Naive thymus-derived CD4-positive, alpha-beta T cell (primary cell): ENCODE measurements at places on chromosomes 1 and 21. TPM values are rescaled to one million over a fixed set of nuclear protein-coding genes. Genes with fewer than 3 reads are reported as not detected.

The AJAP1 gene
- 0.61 TPM for total RNA-seq

DNA sequence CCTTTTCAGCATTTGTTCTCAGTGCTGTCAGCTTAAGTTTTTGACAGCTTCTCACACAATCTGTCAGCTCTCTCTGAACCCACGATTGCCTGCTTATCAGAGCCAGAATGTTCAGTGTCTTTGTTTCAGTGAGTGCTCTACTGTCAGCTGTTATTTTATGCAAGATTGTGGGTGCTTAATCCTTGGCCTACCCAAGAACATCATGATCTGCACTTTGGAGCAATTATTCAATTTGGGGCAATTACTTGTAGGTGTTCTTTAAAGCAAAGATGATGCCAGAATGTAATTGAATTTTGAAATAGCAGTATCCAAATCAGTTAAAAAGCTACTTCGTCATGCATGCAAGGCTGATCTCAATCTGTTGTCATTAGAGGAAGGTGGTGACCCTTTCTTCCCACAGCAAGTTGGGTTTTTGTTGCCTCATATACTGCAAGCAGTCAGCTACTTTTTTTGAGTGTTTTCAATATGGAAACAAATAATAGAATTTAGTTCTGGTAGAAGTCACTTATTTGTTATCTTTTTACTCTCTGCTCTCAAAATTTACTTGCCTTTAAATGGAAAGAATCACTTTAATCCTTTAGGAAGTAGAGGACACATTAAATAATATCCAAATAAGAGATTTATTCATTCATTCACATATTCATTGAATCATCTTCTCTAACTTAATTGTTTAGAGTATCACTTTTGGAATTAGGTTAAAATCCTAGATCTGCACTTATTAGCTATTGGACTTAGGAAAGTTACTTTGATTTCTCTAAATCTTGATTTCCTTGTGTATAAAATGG is 253.5 kb upstream of the CACYBP start:
- DNase-seq: no peak

The LCE1F gene
- not detected for total RNA-seq

DNA sequence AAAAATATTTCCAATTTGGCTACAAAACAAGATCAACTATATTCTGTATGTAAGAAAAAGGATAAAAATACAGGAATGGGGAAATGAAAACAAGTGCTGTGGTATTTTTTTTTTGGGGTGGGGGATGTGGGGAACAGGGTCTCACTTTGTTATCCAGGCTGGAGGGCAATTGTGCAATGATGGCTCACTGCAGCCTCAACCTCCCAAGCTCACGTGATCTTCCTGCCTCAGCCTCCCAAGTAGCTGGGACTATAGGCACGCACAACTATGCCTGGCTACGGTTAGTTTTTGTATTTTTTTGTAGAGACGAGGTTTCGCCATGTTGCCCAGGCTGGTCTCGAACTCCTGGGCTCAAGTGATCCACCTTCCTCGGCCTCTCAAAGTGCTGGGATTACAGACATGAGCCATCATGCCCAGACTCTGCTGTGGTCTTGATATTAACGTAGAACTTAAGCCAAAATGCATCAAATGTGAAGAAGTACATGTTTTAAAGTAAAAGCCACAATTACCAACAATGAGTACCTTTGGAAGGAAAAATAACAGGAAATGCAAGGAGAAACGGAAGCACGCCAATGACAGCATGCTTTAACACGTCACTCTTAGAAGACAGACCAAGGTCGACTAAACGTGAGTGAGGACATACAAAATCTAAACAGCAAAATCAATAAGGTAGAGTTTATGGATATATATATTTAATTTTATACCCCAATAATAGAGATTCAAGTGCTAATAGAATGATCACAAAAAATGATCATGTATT is 8.8 kb upstream of the ABCB10 start:
- no peak for DNase-seq
